Smooth muscle cell of the brain vasculature (primary cell): ENCODE measurements at places on chromosomes 2 and 18.

DNA sequence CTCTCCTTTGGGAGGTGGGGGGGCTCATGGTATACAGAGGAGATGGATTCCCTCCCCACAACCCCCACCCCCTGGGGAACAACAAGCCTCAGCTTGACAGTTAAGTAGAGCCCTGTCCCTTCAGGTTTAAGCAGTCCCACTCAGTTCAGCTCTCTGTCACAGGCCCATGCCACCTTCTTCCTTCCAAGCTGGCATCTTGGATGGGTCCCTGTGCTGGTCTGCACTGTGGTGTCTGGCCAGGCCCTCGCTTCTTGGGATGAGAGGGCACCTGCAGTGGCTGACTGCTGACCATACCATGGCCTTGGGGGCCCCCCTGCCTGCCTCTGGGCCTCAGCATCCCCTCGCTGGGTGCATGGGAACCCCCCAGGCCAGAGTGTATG, 20.4 kb upstream of the GPR17 start:
- DNase-seq, result no peak

GRCh38 chr2:240456447-240457222, 21.2 kb downstream of the GPC1 start:
- DNase-seq, result no peak

- peak; percentile 23 for DNase-seq
These were observed 286.2 kb upstream of the EPAS1 start for GRCh38 chr2:46010925-46011490.

DNA sequence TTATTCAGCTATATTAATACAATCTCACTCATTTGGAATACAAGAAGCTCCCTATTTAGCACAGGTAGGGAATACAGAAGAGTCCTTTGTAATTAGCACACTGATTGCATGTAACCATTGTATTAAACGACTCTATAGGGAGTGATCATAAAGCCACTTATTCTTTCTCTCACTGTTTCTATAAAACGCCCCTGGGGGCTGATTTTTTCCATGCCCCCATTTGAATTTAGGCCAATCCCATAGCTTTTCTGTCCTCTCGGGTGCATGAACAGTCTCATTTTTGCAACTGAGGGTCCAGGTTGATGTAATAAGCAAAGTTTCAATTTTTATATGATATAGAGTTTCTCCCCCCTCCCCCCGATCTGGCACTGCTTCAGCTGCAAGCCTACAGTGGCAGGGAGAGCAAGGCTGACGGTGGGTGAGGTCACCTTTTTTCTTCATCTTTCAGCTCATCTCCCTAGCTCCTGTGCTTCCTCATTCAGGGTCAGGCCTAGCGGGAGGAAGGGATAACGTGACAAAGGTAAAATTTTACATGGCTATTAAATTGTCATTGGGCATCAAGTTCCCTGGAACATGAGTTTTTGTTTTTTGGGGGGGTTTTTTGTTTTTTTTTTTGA, 45.7 kb downstream of the GAD1 start:
- no peak for DNase-seq

DNA sequence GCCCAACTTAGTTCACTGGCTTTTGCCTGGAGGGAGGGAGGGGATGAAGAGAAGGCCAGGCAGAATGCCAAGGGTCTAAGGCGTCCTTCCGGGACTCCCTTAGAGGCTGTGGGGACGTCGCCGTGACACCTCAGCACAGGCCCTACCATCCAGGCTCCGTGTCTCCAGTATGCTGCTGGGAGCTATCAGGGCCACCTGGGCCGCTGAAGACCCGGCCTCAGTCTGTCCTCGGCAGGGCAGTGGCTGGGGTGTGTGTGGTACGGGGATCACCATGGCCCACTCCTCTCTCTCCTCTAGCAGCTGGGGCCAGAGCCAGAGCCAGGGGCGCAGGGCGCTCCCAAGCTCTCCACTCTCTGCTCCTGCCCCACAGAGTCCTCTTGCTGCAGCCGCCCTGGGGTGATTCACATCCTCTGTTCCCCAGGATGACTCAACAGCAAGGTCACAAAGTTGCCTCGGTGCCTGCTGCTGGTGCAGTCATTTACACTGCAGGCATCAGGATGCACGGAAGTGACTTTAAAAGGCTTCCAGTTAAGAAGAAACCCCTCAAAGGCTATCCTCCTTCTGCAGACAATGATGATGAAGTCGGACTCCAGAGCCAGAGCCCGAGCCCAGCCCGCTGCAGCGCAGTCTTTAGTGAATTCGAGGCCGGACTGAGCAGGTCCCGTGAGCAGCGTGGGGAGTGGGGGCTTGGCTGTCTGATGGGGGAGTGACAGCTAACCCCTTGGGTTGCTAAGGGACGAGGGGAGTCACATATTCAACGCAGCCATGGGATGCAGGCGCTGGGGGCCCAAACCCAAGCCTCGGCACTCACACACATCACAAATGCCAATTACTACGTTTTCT, 31.9 kb downstream of the SNORC start:
- peak; percentile 84 for DNase-seq

DNA sequence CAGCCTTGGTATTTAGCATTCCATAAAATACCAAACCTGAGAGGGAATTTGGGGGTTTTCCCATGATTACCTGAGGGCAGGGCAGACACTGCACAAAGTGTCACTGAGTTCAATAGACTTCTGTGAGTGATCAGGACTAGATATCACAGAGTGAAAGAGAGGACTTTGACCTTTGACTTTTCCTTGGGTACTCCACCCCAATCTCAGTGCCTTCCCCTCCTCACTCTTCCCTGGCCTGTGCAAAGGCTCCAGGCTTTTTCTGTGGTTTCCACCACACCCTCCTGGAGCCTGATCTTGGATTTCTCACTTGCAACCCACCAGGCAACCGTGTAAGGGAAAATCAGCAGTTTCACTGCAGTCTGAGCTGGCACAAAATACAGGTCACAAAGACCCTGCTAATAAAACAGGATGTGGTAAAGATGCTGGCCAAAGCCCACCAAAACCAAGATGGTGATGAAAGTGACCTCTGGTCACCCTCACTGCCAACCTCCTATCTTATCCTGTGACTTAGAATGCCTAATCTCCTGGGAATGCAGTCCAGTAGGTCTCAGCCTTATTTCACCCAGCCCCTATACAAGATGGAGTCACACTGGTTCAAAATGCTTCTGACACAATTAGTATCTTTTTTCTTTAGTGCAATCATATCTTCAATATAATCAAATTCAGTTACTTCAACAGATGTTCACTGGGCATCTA, 64.0 kb downstream of the BOD1L2 start:
- no peak for DNase-seq

DNA sequence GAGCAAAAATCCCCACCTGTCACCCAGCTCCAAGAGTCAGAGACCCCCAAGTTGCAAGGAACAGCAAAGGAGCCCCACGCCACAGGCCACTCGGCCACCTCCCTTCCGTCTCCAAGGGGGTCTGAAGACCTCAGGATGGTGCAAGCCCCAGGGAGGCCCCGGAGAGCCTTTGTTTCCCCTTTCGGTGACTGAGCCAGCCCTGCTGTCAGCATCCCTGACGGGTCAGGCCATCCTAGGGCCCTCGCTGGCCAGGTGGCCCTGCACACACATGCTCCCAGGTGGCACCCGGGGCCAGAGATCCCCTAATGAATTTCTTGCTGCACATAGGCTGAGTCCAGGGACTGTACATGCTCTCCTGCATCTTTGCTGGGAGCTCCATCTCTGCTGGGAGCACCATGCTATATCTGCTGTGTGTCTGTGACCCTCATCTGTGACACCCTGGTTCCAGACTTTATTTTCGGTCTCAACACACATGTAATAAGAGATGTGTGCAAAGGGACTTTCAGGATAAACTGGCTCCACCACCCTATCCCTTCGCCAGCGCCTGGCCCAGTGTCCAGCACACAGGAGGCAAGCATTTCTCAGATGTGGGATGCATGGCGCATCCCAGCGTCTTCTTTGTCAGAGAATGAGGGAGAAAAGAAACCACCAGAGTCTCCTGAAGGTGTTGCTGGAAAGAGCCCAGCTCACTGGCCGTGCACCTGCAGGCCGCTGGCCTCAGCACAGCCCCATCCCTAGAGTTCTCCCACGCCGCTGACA, 27.4 kb downstream of the ADI1 start:
- DNase-seq, result no peak

DNA sequence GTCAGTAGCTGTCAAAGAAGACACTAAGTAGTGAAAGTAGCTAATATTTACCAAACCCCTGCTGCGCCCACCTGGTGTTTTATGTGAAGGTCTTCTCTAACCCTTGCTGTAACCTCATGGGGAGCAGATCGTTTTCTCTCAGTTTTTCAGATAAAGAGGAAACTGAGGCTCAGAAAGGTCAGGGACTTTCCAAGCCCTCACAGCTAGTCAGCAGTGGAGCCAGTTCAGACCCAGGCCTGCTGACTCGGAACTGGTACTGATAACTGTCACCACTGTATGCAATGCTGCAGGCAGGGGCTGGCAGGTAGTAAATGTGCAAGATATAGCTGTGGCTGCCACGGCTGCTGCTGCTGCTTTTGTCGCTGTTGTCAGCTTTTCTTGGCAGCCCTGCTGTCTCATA, 69.1 kb downstream of the LRRFIP1 start:
- no peak for DNase-seq

- no peak for DNase-seq
These were observed 52.8 kb downstream of the SLC4A10 start for GRCh38 chr2:161676902-161677496.
